ENCODE measurements at places on chromosomes 4 and X.

DNA sequence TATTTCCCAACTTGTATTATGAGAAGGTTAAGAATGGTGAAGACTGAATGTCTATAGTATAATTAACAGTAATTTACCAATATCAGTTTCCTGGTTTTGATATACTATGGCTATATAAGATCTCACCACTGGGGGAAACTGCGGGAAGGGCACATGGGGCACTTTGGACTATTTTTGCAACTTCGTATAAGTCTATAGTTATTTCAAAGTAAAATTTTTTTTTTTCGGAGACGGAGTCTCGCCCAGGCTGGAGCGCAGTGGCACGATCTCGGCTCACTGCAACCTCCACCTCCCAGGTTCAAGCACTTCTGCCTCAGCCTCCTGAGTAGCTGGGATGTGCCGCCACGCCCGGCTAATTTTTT lies 46.1 kb downstream of the CXorf58 start:
- no peak for DNase-seq

- DNase-seq: no peak
These were observed 286.4 kb downstream of the PRDM5 start for GRCh38 chr4:120636120-120636630.

DNA sequence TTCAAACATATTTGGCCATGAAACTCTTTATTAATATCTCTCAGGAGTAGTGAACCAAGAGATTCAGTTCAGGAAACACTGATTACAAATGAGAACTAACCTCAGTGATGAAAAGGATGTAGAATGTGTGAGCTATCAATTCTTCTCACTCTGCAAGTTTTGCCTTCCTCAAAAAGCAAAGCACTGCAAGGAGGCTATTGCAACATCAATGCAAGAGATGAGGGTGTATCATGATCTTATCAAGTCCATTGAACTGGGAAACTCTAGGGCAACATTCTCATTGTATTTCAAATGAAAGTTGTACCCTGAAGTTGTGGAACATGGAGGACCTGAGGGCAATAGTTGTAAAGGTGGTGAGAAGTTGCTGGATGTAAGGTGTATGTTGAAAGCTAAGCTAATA lies 56.4 kb upstream of the VEGFC start:
- DNase-seq: no peak

DNA sequence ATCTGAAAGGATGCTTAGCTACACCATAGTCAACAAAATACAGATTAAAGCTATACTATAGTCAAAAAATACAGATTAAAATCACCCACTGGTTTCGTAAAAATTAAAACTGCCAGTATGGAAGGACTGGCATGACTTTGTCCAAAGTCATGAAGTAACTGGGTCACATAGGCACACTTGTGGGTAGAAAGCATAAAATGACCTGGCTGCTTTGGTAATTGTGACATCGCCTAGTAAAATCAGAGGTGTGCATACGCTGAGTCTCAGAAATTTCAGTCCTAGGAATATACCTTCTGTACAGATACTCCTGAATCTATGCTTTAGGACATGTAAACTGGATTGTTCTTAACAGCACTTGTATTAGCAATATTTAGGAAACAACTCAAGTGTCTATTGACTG lies 28.1 kb downstream of the CLNK start:
- no peak for DNase-seq

- DNase-seq: peak; percentile 33
These were observed 898 bp downstream of the UBQLN2 start for GRCh38 chrX:56564164-56564885.

- DNase-seq: no peak
These were observed 144.0 kb upstream of the KIT start for GRCh38 chr4:54513741-54514140.

GRCh38 chr4:86848732-86849619 lies at the start of gene SLC10A6:
Gene SLC10A6 (minus strand): TSS chr4:86849384. CDS start chr4:86849115, 269 bp downstream.
- DNase-seq: peak; percentile 22

DNA sequence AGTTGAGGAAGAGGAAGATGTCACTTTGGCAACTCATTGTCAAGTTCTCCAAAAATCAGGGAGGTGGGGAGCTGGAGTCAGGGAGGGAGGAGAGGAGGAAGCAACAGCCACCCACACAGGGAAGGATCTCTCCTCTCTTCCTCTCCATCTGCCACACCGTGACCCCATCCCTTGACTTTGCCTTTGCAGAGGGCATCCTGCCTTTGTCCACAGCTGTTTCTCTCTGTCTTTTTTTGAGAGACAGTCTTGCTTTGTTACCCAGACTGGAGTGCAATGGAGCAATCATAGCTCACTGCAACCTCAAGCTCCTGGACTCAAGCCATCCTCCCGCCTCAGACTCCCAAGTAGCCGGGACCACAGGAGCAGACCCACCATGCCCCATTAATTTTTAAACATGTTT lies 276.0 kb downstream of the SHOX start:
- DNase-seq: no peak

DNA sequence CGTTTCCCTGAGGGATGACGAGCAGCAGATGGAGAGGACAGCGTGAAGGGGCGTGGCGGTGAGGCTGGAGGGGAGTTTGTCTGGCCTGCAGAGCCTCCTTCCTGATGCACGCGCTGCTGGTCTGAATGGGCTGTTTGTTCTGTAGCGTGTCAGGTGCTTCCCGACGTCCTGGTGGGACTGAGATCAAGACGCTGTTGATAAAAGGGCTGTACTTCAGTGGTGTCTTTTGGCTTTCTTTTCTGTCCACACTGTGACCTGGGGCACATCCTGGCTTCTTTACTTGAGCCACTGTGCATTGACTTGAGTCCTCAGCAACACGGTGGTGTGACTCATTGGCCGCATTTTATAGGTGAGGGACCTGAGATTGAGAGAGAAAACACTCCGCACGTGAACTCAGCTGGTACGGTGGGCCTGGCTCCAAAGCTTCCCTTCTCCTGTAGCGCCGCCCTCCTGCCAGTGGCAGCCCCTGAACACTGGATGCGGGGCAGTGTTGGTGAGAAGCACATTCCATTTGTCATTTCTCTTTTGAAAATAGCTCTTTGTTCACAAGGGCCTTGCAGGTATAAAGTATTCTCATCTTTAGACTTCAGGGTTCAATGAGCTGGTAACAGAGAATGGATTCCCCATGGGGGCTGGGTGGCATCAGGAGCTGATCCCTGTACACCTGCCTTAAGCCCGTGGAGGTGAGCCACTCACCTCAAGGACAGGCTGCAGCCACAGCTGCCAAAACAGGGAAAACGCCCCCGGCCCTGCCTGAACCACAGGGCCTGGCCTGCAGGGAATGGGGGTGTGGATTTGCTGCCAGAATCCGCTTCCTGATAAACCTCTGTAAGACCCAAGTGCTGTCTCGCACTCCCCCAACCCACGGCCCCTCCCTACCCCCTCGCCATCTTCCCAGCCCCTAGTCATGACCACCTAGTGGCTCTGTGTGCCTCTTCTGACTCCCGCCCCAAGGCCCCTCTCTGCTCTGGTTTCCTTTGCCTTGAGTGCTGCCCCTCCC lies 29.2 kb downstream of the NSG1 start:
- no peak for DNase-seq

- DNase-seq: no peak
These were observed 222.4 kb downstream of the GALNTL6 start for GRCh38 chr4:172035562-172035961.

GRCh38 chrX:118963159-118963558 lies 11.3 kb upstream of the LONRF3 start:
- no peak for DNase-seq

GRCh38 chr4:17701882-17702281 lies 79.5 kb downstream of the FAM184B start:
- no peak for DNase-seq

- no peak for DNase-seq
These were observed 18.6 kb downstream of the PRIMPOL start for GRCh38 chr4:184668096-184668495.

DNA sequence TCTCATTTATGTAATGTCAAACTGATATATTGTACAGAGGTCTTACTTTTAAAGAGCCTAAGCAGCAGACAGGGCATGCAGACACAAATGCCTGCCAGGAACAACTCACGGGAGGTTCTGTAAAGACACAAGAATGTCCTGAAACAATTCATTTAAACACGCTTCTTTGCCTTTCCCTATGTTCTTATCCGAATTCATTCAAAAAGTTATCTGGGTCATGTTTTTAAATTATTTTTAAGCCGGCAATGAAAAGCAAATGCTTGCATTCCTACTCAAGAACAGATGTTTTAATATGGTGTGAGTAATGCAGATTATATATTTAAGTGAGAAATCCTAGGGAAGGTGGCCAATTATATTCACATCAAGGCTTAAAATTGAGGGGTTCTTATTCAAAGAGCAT lies 192.6 kb downstream of the PDGFC start:
- no peak for DNase-seq

DNA sequence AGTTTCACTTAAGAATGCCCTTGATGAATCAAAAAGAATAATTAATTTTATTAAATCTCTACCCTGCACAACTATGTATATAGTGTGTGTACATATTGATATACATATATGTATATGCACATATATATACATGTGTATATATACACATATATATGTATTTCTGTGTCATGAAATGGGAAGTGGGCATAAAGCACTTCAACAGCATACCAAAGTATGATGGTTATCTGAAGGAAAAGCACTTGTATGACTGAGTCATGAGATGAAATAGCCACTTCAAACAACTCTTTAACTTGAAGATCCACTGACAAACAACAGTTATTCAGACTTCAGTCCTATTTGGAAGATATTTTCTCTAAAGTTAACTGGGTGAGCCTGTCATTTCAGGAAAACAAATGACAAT lies 16.3 kb downstream of the RNF128 start:
- DNase-seq: no peak

GRCh38 chr4:186104114-186104889 lies at the start of gene FAM149A:
Gene FAM149A (plus strand): TSS chr4:186104704.
- DNase-seq: peak; percentile 42

- DNase-seq: no peak
These were observed 20.1 kb upstream of the ADRA2C start for GRCh38 chr4:3745886-3746656.

DNA sequence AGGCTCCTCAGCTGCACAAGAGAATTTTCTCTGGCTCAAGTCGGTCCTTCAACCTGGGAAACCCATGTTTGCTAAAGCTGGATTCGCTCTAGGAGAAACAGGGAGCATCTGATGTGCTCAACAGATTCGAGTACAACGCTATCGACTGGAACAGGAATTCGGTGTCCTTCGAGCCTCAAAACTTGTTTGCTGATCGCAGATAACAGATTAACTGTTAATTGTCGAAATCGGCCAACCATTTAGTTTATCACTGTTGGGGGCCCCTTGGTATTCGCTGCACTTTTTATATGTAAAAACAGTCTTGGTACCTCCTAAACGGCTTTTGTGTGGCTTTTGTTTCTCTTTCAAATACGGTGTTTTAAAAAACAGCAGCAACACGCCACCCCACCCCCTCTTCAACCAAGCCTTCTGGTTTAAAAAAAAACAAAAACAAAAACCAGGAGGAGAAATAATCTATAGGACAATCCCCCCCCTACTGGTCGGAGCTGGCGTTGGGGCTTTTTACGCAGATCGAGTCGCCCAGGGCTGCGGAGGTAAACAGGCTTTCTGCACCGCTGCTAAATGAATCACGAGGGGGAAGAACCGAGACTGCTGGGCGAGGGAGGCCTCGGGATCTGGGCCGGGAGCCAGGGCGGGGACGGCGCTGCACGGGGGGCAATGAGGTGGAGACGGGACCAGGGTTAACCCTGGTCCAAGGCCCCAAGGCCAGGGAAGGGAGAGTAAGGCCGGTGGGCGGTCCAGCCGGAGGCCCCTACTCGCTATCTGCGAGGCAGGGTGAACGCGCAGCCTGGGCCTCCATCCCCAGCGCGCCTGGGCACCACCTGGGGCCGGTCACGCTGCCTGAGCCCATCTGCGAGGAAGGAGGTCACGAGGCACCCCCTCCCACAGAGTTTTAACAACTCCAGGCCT lies 71.7 kb upstream of the BCOR start:
- DNase-seq: peak; percentile 82

DNA sequence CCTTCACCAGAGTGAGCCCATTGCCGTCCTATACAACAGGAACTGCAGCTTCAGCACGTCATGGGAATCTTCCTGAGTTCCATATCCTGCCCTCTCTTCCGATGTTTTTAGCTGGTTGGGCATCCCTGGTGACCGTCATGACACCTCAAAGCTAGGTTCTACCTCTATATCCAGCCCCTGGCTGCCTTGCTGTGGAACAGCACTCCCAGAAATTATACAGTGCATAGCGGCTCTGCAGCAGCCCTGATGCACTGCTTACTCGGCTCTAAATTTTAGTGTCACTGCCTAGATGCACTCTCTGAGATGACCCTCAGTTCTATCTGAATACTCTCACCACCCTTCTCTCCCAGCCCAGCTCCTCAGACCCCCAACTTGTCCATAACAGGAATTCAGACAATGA lies 44.3 kb downstream of the ARHGEF38 start:
- DNase-seq: no peak

All from right hindlimb (tissue), 1 donor.